Testis (tissue), 5 donors: ENCODE measurements at places on chromosomes 5 and 9.
A peak's percentile ranks its signal among the peaks of the same experiment; 100 is the strongest.

DNA sequence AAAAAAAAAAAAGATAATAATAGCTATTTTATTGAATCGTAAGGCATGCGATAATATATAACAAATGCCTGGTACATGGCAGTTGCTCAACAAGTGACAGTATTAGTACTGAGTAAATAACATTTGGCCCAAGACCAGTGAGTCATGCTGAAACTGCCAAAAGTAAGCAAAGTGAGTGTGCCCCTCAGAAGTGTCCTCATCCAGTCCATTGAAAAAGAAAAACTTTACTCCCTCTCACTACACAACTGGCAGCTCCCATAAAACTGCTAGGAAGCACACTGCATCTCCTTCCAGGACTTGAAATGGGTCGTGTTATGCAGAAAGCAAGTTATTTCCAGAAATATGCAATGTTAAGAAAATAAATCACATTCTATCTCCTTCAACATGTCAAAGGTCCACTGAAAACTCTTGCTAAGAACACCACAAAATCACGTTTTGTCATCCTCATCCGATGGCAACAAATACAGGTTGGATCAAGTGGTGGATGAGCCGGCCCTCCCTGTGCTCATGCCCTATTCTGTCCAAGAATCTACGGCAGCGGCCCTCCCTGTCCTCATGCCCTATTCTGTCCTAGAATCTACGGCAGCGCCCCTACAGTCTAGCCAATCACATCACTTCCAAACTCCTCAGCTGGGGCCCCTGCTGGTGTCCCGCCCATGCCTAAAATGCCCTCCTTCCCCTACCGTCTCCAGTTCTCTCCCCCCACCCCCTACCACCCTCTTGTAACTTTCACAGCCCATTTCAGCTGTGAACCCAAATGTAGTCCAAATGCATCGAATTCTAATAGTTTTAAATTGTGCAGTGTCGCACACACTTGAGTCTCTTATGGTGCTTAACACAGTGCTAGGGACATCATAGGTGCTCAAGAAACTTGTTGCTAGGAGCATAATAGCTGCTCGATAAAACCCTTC lies 12.5 kb downstream of the PTCH1 start:
- DNase-seq, result peak; percentile 72

GRCh38 chr5:128637031-128637430 lies 99.0 kb upstream of the FBN2 start:
- no peak for DNase-seq

DNA sequence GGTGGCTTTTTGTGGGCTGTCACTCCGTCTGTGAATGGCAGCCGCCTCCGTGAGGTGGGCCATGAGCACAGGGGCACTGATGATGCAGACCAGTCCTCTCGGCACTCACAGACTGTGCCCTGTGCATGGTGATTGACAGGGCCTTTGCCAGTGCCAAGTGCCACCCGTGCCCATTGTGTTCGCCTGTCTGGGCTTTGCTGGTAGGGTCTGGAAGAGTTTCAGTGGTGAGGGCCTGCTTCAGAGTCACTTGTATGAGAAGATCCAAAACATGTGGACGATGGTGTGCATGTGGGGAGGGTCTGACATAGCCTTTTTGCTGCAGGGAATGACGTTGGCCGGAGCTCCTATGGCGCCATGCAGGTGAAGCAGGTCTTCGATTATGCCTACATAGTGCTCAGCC lies 34.9 kb downstream of the TENT4A start:
- no peak for DNase-seq

DNA sequence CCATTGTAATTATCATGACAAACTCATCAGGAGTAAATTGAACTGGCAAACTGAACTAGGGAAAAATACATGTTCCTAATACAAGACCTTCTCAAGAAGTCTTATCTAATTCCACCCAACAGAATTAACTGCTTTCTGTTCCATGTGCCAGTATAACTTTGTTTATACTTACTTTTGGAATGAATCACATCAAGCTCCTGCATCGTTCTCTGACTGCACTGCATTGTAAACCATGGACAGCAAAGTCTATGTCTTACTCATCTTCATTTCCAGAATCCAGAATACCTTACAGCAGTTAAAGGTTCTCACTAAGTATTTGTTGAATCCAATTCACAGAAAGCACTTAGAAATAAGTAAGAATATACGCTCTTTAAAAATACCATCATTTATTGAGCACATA lies 102.8 kb downstream of the PLK2 start:
- no peak for DNase-seq

- DNase-seq, result no peak
Observed at GRCh38 chr5:76579166-76579937, 43.9 kb downstream of the F2RL2 start.

DNA sequence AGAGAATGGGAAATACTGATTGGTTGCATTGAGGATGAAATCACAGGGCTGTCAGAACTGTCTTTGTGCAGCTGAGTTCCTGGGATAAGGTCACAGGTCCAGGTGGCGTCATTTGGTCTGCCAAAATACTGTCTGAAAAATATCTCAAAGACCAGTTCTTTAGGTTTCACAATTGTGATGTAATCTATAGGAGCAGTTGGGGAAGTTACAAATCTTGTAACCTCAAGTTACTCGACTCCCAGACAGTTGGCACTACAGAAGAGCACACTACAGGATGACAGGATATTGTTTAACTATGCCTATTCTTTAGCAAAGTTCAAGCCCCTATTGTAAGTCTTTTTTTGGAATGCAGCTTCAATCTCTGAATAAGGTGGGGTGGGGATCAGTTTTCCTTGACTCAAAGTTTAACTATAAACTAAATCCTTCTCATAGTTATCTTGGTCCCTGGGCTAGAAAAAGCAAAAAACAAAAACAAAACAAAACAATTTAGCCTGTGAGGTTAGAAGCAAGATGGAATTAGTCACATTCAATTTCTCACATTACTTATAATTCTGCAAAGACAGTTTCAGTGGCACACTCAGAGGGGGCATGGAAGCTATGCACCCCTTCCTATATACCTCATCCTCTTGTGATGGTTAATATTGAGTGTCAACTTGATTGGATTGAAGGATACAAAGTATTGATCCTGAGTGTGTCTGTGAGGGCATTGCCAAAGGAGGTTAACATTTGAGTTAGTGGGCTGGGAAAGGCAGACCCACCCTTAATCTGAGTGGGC lies 276.0 kb downstream of the AUH start:
- no peak for DNase-seq

GRCh38 chr9:3736161-3736560 lies 210.4 kb upstream of the RFX3 start:
- DNase-seq, result no peak

DNA sequence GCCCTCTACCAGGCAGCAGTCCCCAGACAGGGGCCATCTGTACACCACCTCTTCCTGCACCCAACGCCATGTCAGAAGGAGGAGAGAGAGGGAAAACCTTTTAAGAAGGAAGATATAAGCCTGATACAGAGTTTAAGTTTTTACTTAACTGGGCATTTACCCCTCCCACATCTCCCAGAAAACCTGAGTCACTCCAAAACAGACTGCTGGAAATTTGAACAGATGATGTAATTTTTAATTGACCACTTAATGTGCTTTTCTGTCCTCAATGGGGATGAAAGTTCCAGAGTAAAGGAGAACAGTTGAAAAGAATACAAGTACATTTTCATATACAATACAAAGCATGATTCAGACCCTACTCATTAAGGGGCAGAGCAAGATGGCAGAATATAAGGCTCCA lies 63.9 kb downstream of the TTC39B start:
- DNase-seq, result no peak

- DNase-seq, result no peak
Observed at GRCh38 chr5:83740741-83741140, 20.1 kb upstream of the HAPLN1 start.

DNA sequence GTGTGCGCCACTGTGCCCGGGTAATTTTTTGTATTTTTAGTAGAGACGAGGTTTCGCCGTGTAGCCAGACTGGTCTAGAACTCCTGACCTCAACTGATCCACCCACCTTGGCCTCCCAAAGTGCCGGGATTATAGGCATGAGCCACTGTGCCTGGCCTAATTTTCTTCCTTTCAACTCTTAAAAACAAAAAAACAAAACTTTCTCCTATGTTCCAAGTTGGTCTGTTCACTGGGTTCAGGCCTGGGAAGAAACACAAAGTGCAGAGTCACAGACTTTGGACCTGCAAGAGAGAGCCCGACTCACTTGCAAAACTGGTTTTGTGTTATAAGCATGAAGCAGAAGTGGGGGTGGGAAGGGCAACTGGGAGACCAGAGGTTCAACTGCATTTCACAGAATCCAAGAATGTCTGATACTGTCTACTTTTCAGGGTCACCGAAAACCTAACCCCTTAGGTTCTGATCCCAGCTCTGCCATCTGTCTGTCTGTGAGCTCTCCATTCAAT lies 5.2 kb upstream of the HDHD3 start:
- DNase-seq, result no peak

DNA sequence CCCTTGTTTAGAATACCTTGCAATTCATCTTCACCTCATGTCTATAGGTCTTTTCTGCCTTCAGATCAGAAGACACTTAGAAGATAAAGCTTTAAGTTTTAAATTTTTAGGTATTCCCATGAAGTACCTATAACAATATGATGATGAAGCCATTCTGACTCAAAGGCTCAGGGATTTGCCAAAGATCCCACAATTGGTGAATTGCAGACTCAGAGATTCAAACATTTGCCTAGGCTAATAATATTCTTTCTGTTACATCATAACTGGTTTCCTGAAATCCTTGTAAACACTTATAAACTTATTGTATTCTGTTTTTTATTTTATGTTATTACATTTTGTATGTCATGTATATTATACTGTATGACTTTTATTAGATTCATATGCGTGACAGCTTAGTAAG lies 62.8 kb upstream of the ZFAND5 start:
- DNase-seq, result no peak

DNA sequence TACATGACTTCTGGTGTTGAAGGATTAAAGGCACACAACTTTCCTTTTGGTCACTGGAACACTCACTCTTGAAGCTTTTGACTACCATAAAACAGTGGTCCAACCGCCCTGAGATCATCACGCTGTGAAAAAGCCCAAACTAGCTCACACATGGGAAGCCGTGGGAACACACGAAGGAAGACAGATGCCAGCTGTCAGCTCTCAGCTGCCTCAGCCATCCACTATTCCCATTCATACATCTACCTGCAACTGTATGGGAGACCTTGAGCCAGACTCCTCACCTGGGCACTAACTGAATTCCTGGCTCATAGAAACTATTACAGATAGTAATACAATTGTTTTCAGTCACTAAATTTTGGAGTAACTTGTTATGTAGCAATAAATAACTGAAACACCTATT lies 246.1 kb downstream of the MSX2 start:
- no peak for DNase-seq

DNA sequence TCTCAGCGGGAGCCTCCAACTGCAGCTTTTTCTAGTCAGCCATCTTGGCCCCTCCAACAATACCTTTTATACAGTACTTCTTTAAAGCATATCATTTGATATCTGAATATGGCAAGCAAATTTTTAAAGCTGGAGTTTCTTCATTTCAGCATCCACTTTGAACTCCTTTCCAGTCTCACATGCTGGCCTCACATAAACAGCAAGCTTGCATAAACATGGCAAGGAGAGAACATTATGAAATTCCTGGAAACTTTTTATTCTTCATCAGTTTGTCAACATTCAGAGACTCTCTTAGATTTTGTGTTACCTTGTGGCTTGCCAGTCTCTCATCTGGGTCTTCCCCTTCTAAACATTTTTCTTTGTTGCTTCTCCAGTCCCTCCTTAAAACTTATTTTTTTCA lies 745.3 kb downstream of the NR2F1-AS1 start:
- no peak for DNase-seq

DNA sequence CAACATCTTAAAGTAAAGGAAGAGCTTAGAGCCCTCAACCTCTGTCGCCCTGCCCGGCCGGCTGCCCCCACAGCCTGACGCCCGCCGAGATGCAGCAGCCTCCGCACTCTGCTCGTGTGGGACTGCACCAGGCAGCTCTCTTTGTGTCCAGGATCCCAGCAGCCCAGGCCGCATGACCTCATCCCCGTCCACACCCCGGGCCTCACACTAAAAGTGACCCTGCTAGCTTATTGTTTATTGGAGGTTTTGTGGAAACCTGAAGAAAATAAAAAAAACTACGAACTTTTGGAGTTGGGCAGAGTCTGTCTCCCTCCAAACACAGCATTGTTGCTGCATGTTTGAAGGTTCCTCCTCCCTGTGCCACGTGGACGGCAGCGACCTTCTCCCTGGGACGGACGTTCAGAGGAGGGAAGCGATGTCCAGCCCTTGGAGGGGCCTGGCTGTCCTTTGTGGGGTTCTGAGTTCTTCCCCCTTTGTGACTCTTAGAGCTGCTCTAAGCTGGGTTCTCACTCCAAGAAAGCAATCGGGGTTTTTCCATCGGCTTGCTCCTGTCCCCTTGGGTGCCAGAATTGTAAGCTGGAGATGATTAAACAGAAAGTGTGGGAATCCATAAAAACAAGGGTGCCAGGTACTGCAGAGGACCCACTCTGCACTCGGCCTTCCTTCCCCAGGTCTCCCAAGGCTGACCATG lies 103.5 kb upstream of the COL5A1 start:
- DNase-seq, result no peak
